ENCODE measurements at places on chromosomes 16 and 17. TPM values are rescaled to one million over a fixed set of nuclear protein-coding genes. Genes with fewer than 3 reads are reported as not detected.

DNA sequence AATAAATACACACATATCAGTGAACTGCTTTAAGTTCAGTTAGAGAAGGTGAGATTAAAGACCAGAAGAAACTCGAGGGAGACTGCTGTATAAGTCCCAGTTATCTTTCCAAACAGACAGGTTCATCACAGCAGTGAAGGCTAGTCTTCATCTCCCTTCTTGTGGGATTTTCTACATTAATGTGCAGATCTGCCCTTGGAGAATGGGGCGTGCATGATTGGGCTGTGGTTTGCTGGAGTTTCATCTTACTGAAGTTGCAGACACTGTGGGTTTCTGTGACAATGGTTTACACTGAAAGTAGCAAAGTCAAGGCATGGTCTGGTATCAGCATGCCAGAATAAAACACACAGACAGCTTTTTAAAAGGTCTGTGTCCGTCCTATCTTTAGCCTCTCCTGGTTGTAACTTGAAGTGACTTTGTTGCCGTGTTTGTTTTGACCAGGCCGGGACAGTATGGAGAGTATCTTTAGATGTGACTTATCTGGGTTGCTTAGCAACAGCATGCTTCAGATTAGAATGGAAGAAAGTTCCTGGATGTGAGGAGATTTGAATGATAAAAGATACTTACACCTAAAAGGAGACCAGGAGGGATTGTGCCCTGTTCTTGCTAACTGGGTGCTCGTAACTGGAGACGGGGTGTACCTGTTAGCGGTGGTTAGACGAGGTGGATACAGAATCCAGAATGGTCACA, 16.1 kb downstream of the NAA60 start:
- no peak for DNase-seq

Gene CHD9NB
- 2.7 TPM for total RNA-seq

DNA sequence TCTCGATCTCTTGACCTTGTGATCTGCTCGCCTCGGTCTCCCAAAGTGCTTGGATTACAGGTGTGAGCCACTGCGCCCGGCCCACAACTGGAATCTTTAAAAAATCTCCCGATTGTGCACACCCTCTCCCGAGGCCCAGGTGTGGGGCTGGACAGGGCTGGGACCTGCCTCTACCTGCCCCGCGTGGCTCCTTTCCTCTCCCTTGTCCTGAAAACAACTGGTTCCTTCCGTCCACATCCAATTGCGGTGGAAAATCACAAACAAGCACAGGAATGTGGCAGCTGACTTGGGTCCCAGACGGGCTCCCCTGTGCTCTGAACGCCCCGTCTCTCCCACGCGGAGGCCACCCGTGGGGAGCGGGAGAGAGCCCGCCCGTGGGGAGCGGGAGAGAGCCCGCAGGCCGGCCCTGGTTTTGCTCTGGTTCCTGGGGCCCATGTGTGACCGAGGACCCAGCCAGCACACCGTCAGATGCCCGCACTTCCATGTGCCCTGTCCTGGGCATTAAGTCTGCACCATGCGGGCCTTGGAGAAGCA, 3.0 kb upstream of the TMEM204 start:
- DNase-seq: no peak

DNA sequence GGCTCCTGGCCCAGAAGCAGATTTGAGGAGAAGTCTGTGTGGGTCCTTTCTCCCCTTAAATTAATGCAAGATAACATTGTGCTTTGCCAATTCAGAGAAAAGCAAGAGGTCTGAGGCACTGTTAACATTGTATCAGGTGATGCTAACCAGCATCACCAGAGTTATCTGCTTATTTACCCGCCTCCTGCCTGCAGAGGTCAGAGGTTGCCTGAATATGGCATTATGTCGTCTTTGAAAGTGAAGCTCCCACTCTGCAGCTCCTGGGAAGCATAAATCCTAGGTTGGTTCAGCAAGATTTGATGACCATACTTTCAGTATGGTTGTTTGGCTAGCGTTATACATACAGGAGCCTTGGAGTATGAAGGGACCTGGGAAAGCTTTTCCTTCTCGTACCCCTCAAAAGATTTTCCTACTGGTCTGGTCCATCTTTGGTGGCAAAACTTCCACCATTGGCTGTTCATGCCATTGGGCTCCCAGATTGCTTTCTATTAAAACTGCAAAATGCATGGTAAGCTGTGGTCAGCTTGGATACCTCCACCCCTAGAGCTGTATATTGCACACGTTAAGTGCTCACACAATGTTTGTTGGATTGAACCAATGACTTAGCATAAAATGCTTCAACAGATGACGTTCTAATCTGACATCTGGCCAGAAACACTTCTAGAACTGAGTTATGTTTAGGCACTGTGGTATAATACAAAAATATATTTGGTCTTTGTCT, 24.1 kb downstream of the CHD9 start:
- no peak for DNase-seq

DNA sequence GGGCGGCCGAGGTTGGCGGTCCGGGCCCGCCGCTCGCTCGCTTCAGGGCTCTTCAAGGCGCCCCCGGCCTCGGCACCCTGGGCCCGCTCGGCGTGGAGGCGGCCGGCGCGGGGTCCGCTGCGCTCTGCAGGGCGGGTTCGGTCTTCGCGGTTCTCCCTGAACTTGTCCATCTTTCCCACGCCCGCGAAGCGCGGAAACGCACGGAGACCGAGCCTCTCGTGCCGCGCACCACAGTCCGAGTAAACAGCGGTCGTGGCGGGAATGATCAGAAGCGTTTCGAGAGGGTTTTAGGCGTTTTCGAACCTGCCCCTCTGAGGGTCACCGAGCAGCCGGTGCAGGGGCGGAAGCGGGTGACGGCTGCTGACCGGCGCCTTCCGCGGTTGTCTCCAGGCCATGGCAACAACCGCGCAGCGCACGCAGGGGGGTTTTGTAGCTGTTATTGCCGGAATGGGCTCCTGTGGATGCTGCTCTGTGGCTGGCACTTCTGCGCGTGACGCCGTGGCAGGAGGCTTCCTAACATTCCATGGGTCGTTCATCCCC, 414 bp downstream of the NARF start:
- DNase-seq: no peak

DNA sequence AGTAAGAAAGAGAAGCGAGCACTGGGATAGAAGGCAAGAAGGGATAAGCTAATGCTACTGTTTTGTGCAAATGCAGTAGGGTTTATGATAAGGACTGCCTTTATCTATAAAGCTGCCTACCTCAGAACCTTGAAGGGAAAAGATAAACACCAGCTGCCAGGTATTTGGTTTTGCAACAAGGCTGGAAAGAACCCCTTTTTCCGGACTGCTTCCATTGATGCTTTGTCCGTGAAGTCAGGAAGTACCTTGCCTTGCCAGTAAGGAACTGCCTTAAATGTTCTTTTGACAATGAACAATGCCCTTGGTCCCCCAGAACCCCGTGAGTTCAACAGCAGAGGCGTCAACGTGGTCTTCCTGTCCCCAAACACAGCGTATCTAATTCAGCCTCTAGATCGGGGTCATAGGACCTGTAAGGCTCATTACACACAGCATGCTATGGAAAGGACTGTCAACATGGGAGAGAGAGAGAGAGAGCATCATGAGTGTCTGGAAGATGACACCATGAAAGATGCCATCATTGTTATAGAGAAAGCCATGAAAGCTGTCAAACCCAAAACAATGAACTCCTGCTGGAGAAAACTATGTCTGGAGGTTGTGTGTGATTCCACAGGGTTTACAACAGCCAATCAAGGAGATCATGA, 113.4 kb downstream of the ANKRD11 start:
- DNase-seq: no peak

Gene LRRC75A
- 1.2 TPM for total RNA-seq

- DNase-seq: no peak
These were observed 25.6 kb upstream of the ZNF652 start for GRCh38 chr17:49387498-49388289.

DNA sequence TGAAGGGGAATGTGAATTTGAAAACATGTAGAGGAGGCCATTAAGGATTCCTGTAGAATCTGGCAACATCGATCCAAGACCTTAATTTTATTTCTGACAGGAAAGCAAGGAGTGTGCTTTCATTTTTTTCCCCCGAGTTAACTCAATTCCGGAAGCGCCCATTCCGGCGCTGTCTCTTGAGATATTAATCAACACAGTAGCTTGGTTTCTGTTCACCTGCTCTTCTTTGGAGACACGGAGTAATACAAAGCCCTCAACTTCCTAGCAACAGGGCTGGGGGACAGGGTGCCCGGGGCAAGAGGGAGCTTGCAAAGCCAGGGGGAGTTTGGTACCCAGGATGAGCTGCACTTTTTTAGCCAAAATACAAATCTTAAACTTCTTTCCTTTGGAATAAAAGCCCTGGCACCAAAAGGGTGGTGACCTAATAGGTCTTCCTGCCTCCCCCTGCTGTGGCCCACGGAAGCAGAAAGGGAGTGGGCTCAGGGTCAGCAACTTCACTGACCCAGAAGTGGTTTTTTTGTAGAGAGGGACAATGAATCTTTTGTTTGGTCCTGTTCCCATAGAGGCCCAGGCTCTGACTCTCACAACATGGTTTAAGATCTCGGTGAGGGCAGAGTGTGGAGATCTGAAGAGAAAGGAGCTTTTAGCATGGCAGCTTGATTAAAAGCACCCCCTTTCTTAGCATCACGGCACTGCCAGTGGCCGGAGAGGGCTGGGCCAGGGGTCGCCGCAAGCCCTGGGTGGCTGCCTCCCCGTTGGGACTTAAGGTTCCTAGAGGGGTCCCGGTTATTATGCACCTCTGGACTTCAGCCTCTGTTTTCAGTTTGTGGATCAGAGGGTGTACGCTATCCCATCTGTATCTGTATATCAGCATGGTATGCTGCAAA, 207.3 kb downstream of the CCDC182 start:
- no peak for DNase-seq

DNA sequence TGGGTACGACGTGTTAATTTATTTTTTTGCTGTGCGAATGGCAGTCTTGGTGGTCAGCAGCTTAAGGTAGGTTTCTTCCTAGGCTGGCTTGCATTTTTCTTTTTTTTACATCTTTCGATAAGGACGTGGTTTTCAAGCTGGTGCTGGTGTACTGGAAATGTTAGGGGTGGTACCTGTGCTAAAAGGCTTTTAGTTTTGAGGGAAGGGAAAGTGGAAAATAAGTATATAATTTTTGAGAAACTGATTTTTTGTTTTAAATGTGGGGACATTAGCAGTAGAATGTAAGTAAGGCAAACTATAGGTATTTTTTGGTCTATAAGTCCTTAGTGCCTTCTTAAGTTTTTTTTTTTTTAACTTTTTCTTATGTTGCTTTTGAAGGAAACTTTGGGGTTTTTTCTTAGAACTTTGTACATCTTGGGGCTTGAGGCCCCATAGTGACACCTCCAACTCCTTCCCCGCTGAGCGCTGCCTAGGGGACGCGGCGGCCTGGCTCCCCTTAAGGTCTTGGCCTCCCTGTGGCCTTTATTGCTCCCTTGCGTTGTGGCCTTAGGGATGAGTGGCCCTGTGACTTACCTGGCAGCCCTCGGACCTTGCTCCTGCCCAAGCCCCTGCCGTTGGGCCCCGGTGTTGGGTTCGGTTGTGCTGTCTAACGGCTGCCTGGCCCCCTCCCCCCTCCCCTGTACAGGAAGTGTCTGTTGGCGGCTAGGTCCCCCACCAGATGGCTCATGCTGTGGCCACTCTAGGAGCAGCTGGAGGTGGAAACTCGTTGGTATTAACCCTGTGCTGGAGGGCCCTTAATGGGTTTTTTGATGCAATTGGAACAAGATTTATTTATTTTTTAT, 88.0 kb upstream of the RPRML start:
- DNase-seq: peak; percentile 61

Gene SLC22A31
- total RNA-seq: not detected

DNA sequence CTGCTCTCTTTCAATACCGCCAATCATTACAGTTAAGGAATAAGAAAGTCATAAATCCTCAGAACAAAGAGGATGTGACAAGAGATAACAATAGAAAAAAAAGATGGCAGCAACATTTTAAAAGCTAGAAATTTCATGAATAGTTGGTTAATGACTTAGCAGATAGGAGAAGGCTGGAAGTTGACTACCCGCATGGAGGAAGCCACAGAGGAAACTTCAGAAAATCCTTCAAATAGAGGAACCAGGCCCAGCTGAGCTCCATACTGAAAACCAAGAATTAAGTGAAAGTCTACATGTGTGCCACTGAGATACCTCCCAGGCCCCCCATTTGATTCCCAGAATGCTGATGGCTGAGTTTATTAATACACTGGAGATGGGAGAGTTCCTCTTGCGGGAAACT, 109.3 kb downstream of the GSG1L start:
- DNase-seq: no peak

GRCh38 chr16:31268033-31268365, 8.2 kb downstream of the ITGAM start:
- no peak for DNase-seq

DNA sequence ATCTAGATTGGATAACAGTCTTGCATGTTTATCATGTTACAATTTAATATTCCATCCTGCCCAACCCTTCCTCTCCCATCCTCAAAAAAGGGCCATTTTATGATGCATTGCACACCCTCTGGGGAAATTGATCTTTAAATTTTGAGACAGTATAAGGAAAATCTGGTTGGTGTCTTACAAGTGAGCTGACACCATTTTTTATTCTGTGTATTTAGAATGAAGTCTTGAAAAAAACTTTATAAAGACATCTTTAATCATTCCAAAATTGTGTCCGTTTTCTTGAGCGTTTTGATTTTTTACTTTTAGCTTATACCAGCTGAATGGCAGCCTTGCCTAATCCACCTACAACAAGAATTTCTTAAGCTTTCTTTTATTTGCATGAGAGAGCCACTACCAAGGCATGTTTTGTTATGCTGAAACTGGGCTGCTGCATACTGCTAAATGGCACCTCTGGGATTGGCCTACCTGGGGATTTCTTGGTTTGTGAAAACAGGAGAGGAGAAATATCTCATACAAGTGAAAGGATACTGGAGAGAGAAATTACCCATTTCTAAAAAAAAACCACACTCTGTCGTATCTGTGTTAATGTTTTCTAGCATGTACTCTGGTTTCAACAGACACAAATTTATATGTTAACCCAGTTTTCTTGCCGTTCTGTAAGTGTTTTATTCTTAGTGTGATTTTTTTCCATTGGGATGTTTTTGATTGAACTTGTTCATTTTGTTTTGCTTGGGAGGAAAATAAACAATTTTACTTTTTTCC, 52.2 kb downstream of the TUBD1 start:
- no peak for DNase-seq

- no peak for DNase-seq
These were observed 25.2 kb downstream of the BCO1 start for GRCh38 chr16:81263470-81264220.

GRCh38 chr16:81623365-81624102, 155.6 kb upstream of the PLCG2 start:
- no peak for DNase-seq

GRCh38 chr16:72286936-72287620, 115.1 kb upstream of the PMFBP1 start:
- no peak for DNase-seq

Gene RBFOX1
- not detected for total RNA-seq

Gene HSPB9
- not detected for total RNA-seq

Gene SLC16A11
- 0.12 TPM for total RNA-seq

GRCh38 chr17:10032118-10032852, 127.2 kb upstream of the RCVRN start:
- no peak for DNase-seq

Gene ATP1B2
- not detected for total RNA-seq

Gene CCL2
- total RNA-seq: 406 TPM

- peak; percentile 99 for DNase-seq
These were observed 15.3 kb upstream of the SEC14L1 start for GRCh38 chr17:77125432-77125901.

All from glomerular endothelial cell (primary cell).